ENCODE measurements at places on chromosomes 5 and 9.

GRCh38 chr5:112121258-112121657 lies 297.8 kb downstream of the EPB41L4A start:
- DNase-seq, result no peak

- DNase-seq, result no peak
Observed at GRCh38 chr5:154349626-154350264, 96.1 kb upstream of the SAP30L start.

DNA sequence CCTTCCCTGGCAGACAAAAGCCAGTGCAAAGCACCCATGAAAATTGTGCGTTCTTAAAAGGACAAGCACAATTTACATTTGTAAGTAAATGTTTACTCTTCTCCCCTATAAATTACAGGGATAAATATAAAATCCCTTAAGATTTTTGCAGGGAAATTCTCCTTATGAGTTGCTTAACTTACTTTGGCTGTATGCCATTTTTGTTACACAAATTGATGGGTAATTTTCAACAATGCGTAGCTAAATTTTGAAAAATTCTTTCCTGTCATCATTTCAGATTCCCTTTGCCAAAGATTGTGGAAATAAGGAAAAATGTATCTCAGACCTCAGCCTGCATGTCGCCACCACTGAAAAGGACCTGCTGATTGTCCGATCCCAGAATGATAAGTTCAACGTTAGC lies 64.2 kb upstream of the ITGA2 start:
- no peak for DNase-seq

DNA sequence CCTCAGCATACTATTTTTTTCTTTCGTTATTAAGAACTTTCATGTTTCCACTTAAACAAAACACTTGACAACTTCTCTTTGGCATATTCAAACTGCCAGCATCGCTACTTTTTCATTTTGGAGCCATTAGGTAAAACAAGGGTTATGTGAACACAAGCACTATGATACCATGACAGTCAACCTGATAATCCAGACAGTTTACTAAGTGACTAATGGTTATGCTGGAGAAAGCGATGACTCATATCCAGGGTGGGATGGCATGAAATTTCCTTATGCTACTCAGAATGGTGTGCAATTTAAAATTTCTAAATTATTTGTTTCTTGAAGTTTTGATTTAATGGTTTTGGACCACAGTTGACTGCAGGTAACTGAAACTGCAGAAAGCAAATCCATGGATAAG lies 29.9 kb upstream of the PRSS3 start:
- DNase-seq, result no peak

DNA sequence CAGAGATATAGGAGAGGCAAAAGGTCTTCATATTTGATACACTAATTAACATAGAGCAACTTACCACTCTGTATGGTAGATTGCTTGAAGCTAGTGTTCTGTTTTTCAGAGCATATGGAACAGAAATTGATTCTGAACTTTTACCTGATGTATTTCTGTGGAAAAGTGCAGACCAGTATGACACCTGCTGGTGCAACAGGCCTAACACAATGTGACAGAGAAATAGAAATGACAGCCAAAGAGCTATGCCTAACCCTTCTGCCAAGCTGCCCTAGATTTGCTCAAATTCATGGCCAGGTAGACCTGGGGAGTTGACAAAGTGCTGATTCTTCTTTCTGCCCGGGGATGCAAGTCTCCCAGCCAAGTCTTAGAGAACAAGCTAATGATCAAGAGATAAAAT lies 65.4 kb upstream of the RNF180 start:
- DNase-seq, result no peak
